NCI-H2081 treated with DMSO at 0.1 percent for 48 hours (cell line): ENCODE measurements at places on chromosomes 16 and 17.

DNA sequence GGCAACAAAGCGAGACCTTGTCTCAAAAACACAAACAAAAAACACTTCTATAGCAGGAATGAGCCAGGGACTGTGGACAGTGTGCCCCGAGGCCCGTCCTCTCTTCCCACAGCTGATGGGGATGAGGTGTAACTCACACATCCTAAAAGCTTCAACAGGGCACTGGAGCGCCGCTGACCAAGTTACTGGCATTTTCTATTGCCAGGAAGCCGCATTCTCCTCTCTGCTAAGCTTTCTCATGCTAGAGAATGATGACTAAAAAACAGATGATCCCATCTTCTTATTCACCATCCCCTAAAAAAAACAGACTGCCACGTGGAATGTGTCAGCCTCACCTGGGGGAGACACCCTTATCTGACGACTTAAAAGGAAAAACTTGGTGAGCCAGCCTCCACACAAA is 16.3 kb downstream of the CARHSP1 start:
- no peak for DNase-seq

DNA sequence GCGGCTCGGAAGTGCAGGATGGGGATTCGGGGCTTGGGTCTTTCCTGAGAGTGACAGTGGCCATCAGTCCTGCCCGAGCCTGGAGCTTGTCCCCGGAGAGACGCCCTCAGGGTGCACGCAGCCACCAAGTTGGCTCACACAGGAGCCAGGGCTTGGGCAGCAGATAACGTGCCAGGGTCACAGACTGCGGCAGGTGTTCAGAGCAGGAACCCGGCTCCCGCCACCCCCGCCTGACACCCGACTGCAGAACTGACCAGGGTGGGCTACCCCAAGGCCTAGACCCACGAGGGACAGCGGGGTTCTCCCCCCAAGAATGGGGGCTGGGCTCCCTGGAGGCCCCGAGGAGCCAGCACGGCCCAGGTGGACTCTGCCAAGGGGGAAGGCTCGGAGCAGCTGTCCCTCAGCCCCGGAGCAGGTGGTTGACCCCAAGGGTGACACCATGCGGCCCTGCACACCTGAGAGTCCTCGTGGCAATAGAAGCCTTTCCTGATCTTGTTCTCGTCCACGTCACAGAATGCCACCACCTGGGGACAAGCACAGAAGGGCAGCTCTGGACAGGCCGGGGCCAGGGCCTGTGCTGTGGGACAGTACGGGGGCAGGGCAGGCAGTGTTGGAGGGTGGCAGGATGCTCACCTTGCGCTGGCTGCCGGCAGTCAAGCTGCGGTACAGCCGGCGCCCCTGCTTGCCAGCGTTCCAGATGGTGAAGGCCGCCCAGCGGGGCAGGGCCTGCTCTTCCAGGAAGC is 117.1 kb upstream of the ZNF750 start:
- no peak for DNase-seq

DNA sequence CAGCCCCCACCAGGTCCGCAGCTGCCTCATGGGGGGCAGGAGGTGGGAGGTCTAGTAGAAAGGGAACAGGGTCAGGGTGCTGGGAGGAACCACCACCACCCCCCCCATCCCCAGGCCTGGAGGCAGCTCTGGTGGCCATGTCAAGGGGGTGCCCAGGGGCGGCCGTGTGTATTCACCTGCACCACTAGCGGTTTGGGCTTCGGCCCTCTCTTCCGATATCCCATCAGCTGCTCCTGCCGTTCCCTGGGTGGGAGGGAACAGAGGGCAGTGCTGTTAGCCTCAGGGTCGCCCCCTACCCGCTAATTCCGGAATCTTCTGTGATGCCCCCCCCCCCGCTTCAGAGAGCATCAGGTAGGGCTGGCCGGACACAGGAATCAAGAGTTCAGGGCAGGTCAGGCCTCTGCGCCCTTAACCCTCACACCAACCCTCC is 3.8 kb downstream of the CBX4 start:
- no peak for DNase-seq

DNA sequence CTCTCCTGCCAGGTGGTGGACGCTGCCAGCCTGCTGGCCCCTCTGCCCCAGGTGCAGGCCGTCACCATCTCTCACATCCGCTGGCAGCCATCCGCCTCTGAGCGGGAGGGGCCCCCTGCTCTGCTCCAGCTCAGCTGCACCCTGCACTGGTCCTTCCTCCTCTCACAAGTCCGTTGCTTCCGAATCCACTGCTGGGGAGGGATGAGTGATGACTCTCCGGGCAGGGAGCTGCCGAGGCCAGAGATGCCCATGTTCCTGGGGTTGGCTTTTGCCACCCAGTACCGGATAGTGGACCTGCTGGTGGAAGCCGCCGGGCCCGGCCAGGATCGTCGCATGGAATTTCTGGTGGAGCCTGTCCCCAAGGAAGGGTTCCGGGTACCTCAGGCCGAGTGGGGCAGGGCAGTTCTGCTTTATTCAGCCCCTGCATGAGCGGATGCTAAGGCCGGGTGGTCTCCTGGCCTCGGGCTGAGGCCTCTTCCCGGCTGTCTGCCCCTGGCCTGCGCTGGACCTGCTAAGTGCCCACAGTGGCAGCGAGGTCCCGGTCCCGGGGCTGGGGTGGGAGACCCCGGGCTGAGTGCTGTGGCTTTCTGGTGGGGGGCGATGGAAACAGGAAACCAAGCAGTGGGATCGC is 11.4 kb downstream of the ENGASE start:
- no peak for DNase-seq
